ENCODE measurements at places on chromosomes 7 and 10.
A peak's percentile ranks its signal among the peaks of the same experiment; 100 is the strongest.

- no peak for DNase-seq
Observed at GRCh38 chr7:91436655-91437054, 172.4 kb downstream of the FZD1 start.

DNA sequence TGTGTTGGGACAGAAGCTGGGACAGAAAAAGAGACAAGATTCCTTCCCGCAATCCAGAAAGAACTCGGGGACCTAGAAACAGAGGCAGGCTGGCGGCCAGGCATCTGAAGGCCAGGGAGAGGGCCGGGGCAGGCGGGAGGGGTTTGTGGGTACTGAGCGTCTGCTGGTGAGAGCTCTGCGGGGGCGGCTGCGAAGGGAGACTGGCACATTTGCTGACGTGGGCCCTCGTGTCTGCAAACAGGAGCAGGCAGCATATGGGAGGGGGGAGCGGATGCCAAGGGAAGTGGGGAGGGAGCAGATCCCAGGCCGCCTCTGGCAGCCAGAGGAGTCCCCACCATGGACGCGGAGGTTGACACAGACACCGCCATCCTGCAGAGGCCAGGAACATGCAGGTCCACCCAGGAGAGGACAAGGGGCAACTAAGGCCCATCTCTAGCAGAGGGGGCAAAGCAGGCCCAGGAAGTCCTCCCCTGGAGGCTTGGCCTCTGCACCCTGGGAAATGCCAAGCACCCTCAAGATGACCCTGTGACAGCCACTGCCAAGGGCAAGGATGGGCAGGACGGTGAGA, 32.2 kb downstream of the KCNH2 start:
- DNase-seq = no peak

- DNase-seq = no peak
Observed at GRCh38 chr7:39168403-39169098, 190.8 kb downstream of the POU6F2 start.

DNA sequence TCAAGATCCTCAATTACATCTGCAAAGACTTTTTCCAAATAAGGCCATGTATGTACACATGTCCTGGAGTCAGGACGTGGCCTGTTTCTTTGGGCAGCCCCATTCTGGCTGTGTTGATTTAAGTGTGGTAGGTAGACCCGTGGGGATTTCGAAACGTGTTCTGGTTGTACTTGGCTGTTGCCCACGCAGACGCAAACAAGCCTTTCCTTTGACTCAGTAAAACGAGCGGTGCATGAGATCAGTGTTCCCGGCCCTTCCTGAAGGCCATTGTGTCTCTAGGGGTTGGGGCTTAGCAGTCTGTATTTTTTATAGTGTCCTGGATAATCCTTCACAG, 64.8 kb upstream of the DNAJB6 start:
- no peak for DNase-seq

DNA sequence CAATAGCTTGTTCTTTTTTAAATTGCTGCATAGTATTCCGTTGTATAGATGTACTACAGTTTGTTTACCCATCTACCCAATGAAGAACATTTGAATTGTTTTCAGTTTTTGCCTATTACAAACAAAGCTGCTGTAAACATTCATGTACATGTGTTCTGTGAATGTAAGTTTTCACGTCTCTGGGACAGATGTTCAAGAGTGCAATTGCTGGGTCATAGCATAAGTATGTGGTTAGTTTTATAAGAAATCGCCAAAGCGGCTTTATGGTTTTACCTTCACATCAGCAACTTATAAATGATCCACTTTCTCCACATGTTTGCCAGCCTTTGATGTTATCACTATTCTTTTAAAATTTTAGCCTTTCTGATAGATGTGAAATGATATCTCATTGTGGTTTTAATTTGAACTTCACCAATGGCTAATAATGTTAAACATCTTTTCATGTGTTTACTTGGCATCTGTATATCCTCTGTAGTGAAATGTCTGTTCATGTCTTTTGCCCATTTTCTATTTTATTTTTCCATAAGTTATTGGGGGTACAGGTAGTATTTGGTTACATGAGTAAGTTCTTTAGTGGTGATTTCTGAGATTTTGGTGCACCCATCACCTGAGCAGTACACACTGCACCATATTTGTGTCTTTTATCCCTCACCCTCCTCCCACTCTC, 73.5 kb downstream of the TBXAS1 start:
- DNase-seq = no peak

- DNase-seq = no peak
Observed at GRCh38 chr7:151232917-151233701, 826 bp downstream of the CHPF2 start.

- DNase-seq = no peak
Observed at GRCh38 chr7:1225441-1226185, 7.1 kb upstream of the UNCX start.

DNA sequence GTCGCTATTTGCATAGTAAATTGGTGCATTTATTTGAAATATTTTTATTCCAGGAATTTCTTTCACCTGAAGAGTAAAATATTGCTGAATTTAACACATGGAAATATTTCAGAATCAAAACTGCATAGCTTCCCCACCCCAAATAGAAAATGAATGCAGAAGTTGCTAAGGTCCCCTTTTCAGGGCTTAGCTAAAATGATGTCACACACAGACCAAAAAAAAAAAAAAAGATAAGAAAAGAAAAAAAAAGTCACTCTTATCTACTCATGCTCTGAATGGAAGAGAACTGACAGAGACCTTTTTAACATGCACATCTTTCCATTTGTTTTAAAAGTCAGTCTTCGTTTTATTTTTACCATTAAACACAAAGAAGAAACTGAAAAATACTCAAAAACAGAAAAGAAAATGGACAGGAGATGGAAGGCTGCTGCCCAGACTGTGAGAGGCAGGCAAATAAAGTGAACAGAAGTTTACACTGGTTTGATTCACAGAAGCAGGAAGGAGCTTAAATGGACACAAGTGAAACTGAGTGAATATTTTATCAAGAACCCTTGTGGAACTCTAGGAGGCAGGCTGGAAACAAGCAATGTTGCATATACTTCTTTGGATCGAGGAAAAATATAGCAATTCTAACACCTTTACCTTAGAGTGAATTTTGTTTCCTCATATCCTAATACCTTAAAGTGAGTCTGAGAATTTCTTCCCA, 32.0 kb downstream of the PSMC2 start:
- no peak for DNase-seq

DNA sequence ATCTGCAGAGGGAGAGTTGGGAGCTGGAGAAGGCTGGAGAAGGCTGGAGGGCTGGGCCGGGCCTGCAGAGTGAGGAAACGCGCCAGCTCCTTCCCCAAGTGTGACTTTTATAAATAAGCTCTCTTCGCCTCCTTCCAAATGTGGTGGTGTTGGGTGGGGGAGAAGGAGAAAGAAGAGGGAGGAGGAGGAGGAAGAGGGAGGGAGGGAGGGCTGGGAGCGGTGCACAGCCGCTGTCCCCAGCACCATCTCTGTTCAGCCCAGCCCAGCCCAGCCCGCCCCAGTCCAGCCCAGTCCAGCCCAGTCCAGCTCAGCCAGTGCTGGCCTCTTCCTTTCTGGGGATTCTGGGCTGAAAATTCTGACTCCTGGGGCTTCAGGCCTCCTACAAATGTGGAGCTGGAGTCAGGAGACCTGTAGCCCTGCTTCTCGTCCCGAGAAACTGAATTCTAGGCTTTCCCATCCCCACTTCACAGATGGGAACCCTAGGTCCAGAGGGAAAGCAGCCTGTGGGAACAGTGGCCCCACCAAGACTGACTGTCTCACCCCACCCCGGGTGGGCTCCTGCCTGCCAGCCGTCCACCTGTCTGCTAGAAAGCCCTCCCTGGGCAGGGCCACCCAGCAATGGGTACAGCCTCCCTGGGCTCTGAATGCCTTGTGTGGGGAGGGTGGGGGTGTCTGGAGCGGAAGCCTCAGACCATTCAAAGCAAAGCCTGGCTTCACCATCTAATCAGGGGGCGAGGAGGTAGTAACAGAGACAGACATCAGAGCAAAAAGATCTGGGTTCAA, 2.3 kb downstream of the STX1A start:
- DNase-seq = no peak

- no peak for DNase-seq
Observed at GRCh38 chr10:8037199-8037801, 17.2 kb upstream of the GATA3 start.

GRCh38 chr7:37061849-37062559, 337.7 kb upstream of the AOAH start:
- no peak for DNase-seq

- peak; percentile 77 for DNase-seq
Observed at GRCh38 chr10:68897336-68897741, 3.8 kb upstream of the DDX50 start.

DNA sequence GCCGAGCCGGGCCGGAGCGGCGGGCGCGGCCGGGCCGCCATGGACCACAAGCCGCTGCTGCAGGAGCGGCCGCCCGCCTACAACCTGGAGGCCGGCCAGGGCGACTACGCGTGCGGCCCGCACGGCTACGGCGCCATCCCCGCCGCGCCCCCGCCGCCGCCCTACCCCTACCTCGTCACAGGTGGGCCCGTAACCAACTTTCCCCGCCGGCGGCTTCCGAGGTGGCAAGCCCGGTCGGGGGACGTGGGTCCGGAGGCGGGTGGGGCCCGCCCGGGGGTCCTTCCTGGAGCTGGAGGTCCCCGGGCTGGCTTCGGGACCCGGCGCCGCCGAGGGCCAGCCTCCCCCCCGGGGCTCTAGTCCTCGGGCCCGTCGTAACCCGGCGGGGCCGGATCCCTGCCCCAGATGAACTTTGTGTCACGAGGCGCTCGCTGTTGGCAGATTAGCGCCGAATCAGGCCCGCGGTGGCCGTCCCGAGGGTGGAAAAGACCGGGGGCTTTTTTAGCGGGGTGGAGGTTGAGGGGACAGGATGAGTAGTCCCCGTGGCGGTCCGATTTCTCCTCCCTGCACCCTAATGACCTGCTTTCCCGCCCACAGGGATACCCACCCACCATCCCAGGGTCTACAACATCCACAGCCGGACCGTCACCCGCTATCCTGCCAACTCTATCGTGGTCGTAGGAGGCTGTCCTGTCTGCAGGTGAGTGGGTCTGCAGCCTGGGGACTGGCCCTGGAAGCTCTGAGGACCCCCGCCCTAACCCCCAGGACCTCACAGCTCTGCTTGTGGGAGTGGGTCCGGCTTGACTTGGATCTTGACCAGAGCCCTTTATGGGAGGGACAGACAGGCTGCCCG, 496 bp downstream of the BRI3 start:
- DNase-seq = no peak

- no peak for DNase-seq
Observed at GRCh38 chr10:44463511-44464121, 78.7 kb upstream of the CXCL12 start.

DNA sequence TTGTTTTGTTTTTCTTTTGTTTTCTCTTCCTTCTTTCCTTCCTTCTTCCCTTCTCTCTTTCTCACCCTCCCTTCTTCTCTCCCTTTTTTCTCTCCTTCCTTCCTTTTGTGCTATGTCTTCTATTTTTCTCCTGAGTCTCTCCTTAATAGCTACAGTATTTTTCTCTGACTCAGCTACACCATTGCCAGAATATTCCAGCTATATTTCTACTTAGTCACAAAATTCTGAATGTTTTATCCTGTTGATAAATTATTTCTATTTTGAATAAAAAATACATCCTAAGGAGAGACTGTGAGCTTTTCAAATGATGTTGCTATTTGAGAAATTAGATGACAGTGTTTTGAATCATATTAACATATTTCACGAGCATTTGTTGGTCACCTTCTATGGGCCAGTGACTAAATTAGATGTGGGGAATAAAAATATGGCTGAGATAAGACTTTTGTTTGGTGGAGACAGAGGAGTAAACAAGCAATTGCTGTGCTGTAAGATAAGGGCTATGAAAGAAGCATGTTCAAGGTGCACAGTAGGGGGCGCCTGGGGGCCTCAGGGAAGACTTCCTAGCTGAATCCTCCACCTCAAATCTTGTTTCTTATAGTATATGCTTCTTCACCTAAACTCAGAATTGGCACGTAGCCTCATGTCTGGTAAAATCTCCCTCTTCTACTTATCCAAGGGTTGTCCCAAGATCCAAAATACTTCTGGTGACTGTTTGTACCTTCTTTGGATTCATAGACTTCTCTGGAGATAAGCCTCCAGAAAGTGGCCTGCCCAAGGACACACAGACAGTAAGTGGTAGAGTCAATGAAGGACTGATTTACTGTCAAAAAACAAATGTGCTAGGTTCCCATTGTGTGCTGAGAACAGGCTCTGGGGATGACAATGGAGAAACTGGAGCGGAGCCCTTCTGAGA, 115.5 kb upstream of the CREB5 start:
- DNase-seq = no peak

DNA sequence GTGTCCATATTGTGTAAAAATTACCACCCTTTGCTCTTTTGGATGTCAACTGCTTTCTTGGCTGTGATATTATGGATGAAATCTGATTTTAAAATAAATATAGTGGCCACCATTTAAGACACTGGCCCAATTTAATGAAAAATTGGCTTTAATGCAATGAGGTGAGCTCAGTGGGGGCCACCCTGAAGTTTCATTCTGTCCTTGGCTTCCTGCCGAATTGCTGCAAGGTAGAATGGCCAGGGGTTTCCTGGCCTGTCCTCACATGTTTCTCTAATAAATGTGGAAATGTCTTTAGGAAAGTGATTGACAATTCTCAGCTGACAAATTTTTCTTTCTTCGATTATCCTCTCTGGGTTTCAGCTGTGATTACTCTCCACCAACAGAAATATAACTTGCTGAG, 36.0 kb downstream of the DYNC1I1 start:
- DNase-seq = no peak

- no peak for DNase-seq
Observed at GRCh38 chr10:110175406-110175805, 32.0 kb upstream of the MXI1 start.

GRCh38 chr10:43393606-43394360, 15.2 kb downstream of the HNRNPF start:
- no peak for DNase-seq

DNA sequence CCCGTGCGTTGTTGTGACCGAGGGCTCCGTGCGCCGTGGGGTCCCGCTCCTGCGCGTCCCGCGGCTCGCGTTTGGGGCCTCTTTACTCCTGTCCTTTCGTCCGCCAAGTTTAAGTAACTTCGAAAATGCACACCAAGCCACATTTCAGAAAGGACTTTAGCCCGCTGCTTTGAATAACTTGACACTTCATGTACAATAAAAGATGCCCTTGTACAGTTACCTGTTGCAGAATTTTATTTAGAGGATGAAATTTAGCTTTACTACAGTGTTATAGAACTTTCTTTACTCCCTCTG, 459 bp downstream of the SUGCT start:
- peak; percentile 14 for DNase-seq

DNA sequence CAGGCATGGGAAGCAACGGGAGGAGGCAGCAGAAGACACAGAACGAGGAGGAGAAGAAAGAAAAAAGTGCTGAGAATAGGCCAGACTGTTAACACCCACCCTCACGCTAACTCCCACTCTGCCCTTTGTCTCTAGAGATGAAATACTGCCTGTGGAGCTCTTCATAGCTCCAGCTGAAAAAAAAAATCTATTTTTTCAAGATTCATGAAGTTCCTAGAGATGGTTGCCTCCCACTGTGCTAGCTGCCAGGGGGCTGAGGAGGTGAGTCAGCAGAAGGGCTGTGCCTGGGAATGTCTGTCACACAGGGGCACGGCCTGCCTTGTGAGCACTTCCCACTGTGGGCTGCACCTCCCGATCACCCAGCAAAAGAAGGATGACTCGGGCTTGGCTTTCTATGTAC, 144.5 kb downstream of the RNF216 start:
- DNase-seq = peak; percentile 15

GRCh38 chr7:10703981-10704380, 269.7 kb upstream of the PHF14 start:
- DNase-seq = no peak
